ENCODE measurements at places on chromosomes 1 and 21.

DNA sequence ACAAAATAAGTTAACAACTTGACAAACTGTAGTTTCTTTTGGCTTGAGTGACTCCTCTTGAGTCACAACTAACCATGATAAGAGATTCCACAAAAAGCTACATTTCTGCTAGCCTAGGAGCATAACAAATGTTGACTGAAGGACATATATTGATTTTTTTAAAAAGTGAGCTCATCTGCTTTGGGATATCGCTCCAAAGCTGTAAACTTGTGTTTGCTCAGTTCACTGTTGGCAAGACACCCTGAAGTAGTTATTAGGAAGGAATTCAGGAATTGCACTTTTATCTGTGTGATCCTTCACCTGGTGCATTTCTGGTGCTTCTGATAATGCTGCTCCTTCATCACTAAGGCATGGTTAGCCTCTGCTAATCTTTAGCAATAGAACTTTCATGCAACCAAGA lies 23.7 kb downstream of the RWDD3 start:
- DNase-seq, result no peak

GRCh38 chr21:39350094-39351005 lies 1.5 kb upstream of the HMGN1 start:
- DNase-seq, result no peak

DNA sequence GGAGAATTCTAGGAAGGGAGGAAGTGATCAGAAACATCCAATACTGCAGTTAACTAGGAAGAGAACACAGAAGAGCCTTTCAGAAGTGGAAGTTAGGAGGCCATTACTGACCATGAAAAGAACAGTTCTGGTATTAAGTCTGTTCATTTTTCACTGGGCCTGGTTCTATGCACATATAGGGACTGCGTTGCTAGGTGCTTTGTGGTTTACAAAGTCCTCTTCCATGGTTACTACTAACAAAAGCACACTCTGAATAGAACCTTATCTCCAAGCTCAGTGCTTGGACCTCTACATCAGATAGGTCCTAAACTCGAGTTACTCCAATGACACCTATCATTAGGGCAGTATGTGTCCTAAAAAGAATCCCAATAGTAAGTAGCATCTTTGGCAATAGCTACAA lies 75.4 kb downstream of the RPAP2 start:
- no peak for DNase-seq

- DNase-seq, result no peak
Measured at GRCh38 chr1:21289127-21289526, 1.1 kb downstream of the ECE1 start.

DNA sequence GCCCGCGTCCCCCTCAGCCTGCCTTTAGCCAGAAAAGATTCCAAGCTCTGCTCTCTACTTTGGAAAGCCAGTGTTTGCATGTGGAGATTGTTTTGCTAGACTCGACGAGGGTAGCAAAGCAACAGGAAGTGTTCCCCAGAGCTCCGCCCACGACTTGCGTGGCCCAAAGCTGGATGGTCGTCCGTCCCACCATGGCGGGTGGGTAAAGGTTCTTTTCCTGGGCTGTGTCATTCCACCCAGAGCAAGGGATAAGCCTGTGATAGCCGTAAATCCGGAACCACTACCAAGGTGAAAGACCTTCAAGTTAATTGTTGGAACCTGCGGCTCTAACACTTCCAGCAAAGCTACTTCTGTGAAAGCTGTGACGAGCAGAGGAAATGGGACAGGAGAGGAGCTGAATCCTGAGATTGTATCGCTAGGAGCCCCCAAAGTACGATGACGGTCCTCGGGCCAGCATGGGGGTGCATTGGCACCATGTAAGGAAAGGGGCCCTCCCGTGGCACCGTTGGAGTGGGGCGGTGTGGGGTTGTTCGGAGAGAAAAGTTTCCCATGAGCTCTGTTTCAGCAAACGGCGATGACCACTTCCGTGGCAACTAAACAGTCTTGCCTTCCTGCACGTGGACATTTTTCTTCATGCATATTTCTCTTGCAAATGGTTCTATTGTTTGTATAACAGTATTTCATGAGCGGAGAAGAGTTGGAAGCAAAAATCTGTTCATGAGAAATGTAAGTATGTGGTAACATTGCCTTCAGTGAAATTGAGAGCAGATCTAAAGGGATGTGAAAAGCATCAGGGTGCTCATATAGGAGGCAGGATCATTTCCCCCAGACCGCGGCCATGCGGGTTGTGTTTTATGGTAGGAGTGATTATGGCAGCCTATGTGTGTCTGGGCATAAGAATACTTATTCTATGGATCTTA lies 8.4 kb downstream of the MX2 start:
- DNase-seq, result no peak

GRCh38 chr1:42240966-42241755 lies 76.6 kb upstream of the GUCA2A start:
- no peak for DNase-seq

GRCh38 chr21:46570631-46571030 lies 34.3 kb downstream of the S100B start:
- no peak for DNase-seq

DNA sequence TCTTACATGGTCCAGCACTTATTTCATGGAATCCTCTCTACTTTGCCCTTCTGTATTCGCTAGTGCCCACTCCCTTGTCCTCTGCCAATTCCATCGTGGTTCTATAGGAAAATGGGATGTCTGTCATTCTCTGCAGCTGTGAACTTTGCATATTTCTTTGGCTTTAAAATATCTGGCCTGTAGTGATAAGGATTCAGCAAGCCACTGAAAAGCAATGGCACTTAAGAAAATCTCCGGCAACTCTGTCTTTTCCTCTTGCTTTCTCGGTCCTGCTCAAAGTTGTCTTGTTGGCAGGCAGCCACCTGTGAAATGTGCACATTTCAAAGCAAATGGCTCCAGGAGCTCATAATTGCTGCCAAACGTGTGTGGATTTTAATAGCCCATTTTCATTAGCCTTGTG lies 91.8 kb downstream of the CHD1L start:
- DNase-seq, result no peak

DNA sequence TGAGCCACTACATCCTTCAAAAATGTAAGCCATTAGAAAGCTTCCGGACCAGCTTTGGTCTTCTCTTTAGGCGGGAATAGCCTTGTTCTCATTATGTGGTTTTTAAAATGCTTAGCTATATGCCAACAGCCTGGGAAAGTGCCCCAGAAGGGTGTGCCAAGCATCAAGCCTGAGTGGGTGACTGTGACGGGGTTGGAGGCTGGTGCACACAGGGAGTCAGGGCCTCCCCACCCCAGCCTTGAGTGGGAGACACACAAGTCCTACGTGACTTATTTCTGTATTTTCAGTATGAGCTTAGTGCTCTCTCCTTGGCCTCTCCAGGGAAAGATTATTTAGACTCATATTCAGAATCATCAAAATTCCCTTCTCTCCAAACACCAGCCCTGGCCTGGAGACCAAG lies 9.8 kb downstream of the UBASH3A start:
- no peak for DNase-seq

GRCh38 chr1:95916616-95917015 lies 682.6 kb downstream of the RWDD3 start:
- peak; percentile 16 for DNase-seq

GRCh38 chr1:103948526-103948925 lies 198.8 kb downstream of the AMY1C start:
- DNase-seq, result no peak

GRCh38 chr1:159953536-159954515 lies at the start of gene SLAMF9:
TSS of gene SLAMF9 (minus strand) at chr1:159954237. CDS start at chr1:159954137, 100 bp downstream.
- peak; percentile 48 for DNase-seq

- no peak for DNase-seq
Measured at GRCh38 chr1:1063261-1063944, 10.7 kb downstream of the RNF223 start.

- peak; percentile 83 for DNase-seq
Measured at GRCh38 chr1:230768903-230769570, 21.8 kb downstream of the CAPN9 start.

DNA sequence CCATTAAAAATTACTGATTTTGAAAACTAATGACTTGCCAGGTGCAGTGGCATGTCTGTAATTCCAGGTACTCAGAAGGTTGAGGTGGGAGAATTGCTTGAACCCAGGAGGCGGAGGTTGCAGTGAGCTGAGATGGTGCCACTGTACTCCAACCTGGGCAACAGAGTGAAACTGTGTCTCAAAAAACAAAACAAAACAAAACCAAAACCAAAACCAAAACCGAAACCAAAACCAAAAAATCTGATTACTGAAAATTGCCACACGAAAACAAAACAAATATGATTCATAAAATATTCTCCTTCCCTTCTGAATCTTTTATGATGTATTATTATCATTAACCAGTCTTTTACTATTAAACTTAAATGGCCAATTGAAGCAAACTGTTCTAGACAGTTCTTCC lies 74.1 kb downstream of the SERINC2 start:
- DNase-seq, result no peak

- no peak for DNase-seq
Measured at GRCh38 chr21:16563795-16564194, 834.0 kb downstream of the USP25 start.

- DNase-seq, result no peak
Measured at GRCh38 chr1:105533996-105534395, 1522.5 kb upstream of the PRMT6 start.

- no peak for DNase-seq
Measured at GRCh38 chr1:8222789-8223188, 95.1 kb upstream of the SLC45A1 start.

- DNase-seq, result peak; percentile 89
Measured at GRCh38 chr1:33338440-33339211, 17.7 kb upstream of the A3GALT2 start.

GRCh38 chr1:17719874-17720273 lies 35.3 kb upstream of the ACTL8 start:
- peak; percentile 15 for DNase-seq

- DNase-seq, result peak; percentile 59
Measured at GRCh38 chr1:169326956-169327268, 40.7 kb downstream of the NME7 start.

DNA sequence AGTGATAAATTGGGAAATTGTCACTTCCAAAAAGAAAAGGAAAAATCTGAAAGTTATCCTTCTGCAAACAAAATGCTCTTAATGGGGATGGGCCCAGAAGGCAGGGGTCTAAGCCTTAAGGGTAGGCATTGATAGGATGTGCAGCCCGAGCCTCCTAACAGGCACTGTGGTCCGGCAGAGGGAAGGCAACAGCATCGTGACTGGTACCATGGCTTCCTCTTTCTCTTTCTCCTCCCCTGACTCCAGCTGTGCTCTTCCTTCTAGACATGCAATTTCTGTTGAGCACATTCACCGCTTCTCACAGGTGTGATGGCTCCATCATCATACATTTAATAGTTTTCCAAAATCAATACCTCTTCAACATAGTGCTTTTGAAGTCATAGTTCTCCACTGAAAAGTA lies 91.5 kb downstream of the SELENOF start:
- DNase-seq, result no peak

GRCh38 chr1:230730977-230731376 lies 16.2 kb upstream of the CAPN9 start:
- no peak for DNase-seq

DNA sequence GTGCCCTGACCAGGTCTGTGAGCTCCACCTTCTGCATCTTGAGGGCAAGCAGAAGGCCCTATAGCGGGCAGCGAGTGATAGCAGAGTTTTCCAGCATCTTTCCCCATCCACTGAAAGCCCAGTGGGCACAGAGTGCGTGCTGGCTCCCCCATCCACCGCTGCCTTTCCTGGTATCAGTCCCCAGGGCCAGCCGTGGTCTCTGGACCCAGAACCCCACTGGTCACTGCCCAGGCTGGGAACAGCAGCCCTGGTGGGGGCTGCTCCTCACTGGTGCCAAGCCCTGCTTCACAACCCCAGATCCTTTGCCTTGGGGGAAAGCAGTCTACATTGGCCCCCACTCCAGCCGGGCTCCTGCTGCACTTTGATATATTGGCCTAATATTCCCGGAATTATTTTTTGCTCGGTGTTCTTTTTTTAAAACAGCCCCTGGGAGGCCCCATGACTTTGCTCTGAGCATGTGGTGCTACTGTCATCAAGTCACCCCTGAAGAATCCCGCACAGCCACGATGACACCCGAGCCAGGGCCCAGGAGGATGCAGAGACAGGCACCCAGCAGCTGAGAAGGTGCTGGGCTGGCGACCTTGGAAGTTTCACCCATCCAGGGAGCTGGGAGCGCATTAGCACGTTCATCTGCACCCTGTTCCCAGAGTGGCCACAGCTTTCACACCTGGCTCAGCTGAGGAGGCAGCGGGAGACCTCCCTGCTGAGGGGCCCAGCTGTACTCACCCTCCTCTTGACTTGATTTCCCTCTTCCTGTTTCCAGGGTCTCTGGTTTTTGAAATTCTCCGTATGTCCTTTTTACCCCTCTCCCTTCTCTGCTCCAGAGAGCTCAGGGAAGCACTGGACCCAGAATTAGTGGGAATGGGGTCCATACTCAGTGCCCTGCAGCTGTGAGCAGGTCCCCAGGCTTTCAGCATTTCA lies 56.9 kb downstream of the KLHDC7A start:
- DNase-seq, result no peak

GRCh38 chr1:210757677-210758076 lies 376.3 kb downstream of the KCNH1 start:
- no peak for DNase-seq

GRCh38 chr1:78176448-78176847 lies 130.7 kb downstream of the GIPC2 start:
- DNase-seq, result peak; percentile 79

- DNase-seq, result no peak
Measured at GRCh38 chr1:237124856-237125462, 83.0 kb downstream of the RYR2 start.

DNA sequence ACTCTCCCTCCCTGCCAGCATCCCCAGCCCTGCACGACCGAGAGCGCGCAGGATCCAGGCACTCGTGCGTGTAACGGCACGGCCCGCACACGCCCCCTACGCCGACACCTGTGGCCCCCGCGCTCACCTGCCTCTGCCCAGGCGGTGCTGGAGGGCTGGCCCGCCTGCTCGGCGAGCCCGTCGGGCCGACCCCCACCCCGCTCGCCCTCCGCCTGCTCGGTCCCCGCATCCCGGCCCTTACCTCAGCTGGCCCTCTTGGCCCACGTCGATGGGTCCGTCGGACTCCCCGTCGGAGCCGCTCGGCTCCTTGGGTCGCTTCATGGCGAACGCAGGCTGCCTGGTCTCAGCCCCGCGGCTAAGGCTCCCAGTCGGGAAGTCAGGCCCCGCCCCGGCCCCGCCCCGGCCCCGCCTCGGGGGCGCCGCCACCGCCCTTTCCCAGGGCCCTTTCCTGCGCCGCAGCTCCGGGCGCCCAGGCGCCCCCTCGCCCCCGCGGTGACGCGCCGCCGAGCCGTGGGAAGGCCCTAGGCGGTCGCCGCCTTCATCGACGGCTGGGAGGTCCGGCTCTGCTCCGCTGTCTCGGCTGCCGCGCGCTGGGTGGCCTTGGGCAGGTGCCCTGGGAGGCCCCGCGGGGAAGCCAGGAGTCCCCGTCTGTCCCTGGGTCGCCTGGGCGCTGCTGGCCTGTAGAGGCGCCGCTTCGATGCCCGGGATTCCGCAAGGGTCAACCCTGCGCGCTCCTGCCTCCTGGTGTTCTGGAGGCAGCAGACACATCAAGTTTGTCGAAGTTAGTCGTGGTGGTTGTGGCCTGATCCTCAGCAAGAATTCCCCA lies at the start of gene HEYL:
TSS of gene HEYL (minus strand) at position 339 of the 826 bp plus-strand sequence. CDS start at position 321, 18 bp downstream.
- no peak for DNase-seq

- peak; percentile 98 for DNase-seq
Measured at GRCh38 chr1:108830119-108831008, 26.5 kb downstream of the AKNAD1 start.

- DNase-seq, result no peak
Measured at GRCh38 chr1:2206813-2207487, 12.4 kb upstream of the FAAP20 start.

GRCh38 chr1:106975944-106976343 lies 80.5 kb upstream of the PRMT6 start:
- DNase-seq, result peak; percentile 31

- no peak for DNase-seq
Measured at GRCh38 chr21:44907966-44908895, 12.5 kb downstream of the ITGB2 start.

GRCh38 chr1:234881893-234882771 lies 246.5 kb downstream of the TOMM20 start:
- DNase-seq, result no peak

GRCh38 chr21:44955141-44955797 lies 15.4 kb downstream of the SLX9 start:
- DNase-seq, result no peak
